Suppressor macrophage treated with lipopolysaccharide for 4 hours (primary cell): ENCODE measurements at places on chromosomes 2 and 18.

DNA sequence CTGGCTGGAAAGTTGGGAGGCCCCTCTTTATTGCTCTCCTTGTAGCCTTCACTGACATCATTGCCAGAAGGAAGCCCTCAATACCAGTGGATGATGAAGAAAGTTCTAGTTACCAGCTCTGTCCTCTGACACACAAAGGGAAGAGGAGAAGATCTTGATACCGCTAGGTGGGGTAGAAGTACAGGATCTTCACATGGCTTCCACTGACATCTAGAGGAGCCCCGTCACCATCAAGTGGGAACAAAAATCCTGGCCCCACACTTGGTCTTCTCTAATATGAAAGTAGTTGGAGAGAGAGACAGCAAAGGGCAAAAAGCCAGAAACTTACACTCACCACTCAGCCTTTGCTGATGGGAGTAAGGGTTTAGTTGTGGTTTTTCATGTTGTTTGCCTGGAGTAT, 12.4 kb downstream of the XIRP2 start:
- no peak for DNase-seq

GRCh38 chr2:213246497-213247281, 37.6 kb upstream of the SPAG16 start:
- peak; percentile 55 for DNase-seq

DNA sequence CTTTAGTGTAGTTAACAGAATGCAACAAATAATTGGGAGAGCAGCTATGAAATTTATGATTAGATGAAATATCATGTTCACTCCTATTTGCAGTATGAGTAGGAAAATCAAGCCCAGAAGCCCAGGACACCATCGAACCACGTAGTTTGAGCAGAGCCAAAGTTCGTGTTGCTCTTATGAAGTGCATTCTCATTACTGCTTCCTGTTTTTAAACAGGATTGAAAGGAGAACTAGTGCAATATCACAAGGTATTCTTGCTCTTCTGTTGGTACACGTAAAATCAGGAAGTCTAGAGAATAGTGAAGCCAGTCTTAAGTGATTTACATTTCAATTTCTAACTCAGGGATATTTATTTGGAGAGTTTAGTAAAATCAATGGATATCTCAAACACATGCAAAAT, 21.1 kb downstream of the ARHGAP15 start:
- peak; percentile 78 for DNase-seq

GRCh38 chr2:73984922-73985307, 205 bp downstream of the TET3 start:
- DNase-seq: no peak

DNA sequence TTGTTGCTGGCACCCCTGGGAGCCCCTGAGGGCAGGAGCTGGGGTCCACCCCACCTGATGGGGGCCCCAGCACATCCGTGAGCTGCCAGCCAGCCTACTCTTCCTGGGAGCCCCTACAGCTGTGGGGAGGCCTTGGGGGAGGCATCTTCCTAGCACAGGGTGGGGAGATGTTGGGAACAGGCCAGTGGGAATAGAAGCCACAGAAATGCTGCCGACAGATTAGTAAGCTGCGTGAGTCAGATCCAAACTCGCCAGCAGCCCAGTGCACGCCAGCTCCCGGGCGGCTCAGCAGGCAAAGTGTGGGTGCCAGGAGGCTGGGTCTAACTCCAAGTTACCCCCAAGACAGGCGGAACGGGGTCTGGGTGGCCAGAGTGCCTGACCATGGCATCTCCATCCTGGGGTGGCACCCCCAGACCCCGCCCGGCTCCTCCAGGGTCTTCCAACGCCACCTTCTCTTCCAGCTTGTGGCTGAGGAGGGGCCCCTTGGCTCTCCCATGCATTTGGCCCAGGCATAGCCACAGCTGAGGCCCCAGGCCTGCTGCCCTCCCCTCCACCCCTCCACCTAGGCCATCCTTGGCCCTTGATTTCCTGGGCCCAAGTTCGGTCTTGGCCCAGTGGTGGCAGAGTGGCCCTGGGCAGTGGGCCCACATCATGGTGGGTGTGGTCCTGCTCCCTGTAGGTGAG, 15.3 kb downstream of the CROCC2 start:
- DNase-seq: no peak

GRCh38 chr2:130355172-130355577, 681 bp upstream of the PTPN18 start:
- DNase-seq: peak; percentile 71

- no peak for DNase-seq
Observed at GRCh38 chr18:68150961-68151360, 563.9 kb downstream of the TMX3 start.

DNA sequence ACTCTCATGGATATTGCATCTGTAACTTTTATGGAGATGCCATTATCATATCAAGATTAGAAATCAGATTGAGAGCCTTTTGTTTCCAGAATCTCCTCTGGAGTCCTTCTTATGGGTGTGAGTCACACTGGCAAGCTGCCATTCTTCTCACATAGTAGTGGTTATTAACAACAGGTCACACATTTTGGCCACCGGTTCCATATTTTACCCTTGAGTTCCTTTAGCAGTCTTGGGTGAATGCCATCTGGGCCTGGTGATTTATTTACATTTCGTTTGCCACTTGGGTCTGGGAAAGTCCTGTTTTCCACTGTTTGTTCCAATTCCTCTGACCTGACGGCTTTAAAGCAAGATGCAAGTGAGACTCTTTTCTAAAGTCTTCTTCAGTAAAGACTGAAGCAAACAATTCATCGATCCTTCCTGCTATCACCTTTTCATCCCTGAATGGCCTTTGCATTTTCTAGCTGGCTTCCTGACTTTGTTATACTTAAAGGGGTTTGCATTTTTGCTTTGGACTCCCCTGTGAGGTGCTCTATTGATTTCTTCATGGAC, 80.5 kb upstream of the CAVIN2 start:
- peak; percentile 24 for DNase-seq

DNA sequence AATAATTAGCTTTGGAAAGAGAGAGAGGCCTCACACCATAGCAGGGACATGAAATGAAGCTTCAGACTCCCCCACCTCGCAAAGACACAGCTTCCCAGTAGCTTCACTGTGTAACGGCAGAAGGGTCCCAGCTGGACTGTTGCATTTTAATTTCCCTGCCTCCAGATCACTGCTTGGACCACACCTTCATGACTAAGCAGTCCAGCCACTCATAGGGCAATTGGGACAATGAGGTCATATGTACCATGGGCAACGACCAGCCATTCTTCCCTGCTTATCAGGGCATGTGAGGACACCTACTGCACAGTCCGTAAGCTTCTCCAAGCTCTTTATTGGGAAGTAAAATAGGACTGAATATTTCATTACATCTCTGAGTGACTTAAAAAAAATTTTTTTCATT, 183.0 kb downstream of the MREG start:
- peak; percentile 37 for DNase-seq

DNA sequence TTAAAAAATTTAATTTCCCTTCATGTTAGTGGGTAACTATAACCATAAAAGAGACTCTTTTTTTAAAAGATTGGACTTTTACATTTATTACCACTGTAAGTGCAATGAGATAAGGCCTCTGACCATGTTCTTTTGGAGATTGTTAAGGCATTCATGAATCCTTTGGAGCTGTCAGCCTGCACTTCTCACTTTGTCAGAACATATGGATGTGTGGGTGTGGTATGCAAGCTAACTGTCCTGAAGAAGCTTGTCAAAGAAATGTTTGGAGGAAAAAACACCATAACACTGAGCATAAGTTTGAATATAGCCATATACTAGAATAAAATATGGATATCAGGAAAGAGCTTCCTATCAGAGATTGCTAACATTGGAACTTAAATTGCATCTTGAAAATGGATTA, 754.1 kb downstream of the DPP10 start:
- DNase-seq: no peak

DNA sequence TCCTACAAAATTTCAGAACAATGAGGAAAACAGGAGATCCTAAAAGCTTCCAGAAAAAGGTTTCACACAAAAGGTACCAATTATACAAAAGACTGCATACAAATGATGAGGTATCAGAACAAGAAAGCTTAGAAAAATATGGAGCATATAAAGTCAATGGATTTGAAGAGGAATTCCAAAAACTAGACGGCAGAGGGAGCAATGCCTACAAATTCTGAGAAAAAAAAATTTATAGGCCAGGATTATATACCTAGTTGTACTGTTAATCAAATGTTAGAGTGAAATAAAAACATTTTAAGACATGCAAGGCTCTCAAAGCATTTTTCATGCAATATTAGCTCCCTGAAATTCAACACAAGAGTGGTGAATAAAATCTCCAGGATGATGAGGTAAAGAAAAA, 106.2 kb downstream of the ZRANB3 start:
- no peak for DNase-seq

DNA sequence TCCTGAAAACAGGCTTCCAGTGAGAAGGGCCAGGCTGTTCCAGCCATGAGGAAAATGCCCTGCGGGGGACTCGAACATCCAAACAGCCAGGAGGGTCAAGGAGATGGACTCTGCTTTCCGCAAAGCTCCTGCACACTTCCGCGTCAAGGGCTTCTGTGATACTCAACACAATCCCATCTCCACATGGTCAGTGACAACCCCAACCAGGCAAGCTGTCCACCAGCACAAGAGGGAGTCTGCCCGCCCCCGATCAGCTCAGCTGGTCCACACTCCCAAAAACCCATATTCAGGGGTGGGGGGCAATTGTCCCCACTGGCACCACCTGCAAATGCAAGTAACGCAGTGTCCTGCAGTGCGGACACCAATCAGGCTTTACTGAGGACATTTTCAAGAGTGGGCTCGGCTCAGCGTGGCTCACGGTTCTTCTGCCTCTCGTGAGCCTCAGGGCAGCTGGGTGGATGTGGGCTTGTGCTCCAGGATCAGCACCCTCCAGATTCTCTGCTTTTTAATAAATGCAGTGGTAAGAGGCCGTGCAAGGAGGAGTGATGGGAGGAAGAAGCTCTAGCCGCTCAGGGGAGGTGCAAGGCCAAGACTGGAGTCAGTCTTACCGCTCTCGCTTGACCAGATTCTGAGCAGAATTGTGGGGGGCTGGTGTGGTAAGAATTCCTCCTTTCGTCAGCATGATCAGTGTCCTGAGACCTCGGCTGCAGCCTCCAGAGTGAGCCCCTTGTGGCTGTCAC, 19.5 kb upstream of the CIDEA start:
- DNase-seq: no peak

- DNase-seq: no peak
Observed at GRCh38 chr2:62296034-62296831, 100.3 kb downstream of the B3GNT2 start.

DNA sequence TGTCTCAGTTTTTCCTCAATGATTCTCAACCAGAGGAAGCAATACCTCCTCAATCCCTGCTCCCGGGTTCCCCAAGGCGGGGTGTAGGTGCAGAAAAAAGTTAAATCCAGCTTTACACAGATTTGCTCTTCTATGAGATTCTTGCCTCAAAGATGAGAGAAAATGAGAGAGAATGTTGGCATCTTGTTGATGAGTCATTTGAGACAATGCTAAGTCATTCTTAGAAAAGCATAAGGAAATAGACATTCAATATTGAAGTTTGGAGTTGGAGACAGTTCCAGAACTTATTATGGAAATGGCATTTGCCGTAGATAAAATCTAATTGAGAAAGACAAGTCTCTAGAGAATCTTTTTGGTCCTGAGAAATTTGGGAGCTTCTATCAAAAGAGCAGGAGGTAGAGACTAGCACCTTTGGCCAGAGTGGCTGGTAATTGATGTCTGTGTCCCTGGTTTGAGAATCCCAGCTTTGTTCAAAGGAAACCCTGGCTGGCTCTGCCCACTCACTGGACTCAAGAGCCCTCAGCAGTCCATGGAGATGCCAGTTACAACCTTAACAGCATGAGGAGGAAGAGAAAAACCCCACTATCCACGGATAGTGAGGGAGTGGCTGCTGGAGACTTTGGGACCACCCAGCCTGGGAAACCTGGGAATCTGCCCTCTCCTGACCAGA, 181.2 kb downstream of the FAM124B start:
- no peak for DNase-seq

GRCh38 chr2:53600815-53601214, 166.8 kb upstream of the CHAC2 start:
- no peak for DNase-seq

DNA sequence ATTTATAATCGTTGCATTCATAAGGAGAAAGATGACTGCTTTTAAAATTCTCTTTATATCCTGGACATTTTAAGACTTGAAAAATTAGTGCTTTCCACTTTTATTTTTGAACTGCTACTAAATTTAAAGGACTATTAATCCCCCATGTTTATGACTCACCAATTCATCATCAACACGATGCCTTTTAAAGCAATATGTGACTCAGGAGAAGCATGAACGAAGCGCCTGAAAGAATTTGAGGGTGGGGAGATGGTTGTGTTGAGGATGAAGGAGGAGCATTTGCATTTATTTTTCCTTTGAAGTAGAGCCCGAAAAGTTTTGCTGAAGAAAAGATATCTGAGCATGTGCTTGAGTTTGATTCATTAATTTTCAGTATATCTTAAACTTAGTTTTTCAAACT, 192.2 kb upstream of the LRRTM1 start:
- no peak for DNase-seq

- no peak for DNase-seq
Observed at GRCh38 chr18:74256190-74256589, 35.6 kb downstream of the CYB5A start.

GRCh38 chr2:60047944-60048525, 505.4 kb downstream of the BCL11A start:
- DNase-seq: no peak

DNA sequence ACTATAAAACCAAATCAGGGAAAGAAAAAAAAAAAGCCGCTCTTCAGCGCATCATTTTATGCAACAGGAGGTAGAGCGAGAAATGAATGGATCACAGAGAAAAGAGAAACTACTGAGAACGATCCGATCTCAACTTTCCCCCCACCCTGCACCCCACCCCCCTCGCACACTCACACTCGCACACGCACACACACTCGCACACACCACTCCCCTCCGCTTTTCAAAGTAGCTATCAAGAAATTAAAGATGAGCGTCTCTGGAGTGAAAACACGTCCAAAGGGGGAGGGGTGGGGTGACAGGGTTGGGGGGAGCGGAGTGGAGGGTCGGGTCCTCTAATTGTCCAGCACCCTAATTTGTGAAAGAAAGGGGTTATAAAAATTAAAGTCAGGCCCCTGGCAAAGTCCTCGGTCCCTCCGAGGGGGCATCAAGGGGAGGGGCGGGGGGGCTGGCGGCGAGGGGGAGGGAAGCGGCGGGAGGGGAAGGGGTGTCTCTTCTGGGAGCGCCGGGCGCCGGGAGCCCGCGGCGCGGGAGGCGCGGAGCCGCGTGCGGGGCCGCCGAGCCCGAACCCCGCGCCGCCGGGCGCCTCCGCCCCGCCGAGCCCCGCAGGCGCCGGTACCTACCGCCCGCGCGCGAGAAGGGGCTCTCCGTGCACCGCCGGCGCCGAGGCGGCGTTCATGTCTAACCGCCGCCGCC, 428 bp downstream of the TCF4 start:
- peak; percentile 35 for DNase-seq
